Stimulated activated CD8-positive, alpha-beta memory T cell treated with anti-CD3 and anti-CD28 coated beads, Interleukin-7, amount 100 ng/mL, for 48 hours (primary cell): ENCODE measurements at places on chromosomes 11 and 22.
A peak's percentile ranks its signal among the peaks of the same experiment; 100 is the strongest.

DNA sequence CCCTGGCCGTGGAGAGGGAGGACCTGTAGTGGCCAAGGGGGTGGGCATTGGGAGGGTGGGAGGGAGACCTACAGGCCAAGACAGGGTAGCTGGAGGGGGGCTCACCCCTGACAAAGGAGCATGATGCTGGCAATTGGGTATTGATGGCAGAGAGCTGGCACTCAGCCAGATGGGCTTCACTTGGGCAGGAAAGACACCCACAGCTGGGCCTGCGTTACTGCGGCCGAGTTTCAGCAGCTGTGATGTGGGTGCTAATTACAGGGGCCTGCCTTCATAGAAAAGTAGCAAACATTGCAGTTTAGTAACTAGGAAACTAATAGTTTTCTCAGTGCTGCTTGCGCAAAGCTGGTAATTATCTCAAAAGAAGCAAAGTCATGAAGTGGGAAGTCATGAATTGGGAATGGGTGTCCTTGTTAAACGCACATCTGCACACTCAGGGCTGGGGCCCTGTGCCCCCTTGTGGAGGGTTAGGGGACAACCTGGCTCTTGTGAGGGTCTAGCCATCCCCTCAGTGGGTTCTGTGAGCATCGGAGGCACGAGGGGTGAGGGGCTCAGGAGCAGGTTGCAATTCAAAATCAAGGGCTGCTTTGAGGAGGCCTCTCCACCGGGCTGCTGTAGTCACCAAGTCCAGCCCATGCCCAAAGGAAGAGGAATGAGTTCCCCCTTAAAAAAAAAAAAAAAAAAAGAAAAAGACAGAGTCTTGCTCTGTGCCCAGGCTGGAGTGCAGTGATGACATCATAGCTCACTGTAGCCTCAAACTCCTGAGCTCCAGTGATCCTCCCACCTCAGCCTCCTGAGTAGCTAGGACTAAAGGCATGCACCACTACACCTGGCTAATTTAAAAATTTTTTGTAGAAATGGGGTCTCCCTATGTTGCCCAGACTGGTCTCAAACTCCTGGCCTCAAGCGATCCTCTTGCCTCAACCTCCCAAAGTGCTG lies 24.4 kb upstream of the TXNRD2 start:
- DNase-seq, result no peak

DNA sequence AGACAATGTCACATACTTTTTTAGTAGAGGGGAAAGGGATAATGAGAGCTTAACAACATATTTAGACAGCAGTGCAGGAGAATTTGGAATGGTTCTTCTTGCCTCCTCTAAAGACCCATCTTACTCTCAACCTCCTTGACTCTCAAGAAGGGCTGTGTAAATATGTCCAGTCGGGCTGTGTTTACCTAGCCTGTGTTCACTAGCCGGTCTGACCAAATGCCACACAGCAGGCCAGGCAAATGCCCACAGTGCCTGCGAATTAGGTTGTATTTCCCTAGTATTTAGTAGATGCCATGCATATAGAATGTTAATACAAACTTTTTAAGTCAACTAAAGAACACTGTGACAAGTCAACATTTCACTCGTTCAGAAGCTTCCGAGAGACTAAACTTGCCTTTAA lies 51.4 kb upstream of the MTMR2 start:
- DNase-seq, result no peak

GRCh38 chr11:61639816-61640443 lies 40.3 kb upstream of the DAGLA start:
- DNase-seq, result no peak

DNA sequence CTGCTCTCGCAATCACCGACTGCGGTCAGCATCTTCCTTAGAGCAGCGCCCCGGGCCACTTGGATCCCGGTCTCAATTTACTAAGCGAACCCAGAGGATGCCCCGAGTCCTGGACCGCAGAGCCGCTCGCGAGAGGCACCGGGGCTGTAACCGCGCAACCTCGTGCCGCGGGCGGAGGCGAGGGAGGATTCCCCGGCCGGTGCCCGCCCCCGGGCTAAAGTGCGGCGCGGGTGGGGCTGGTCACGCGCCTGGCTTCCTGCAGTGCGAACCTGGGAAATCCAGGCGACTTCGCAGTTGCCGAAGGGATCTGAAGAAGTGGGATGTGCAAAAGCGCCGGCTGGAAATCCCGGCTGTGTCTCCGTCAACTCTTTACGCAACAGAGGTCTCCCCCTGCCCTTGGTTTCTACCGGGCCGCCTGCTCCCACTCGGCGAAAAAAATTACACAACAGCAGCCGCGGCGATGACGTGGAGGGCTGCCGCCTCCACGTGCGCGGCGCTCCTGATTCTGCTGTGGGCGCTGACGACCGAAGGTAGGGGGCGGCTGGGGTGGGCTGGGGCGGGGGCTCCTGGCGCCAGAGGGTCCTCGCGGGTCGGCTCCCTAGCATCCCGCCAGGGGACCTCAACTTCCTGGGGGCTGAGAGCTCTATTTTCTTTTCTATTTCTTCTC lies at the start of gene NCR3LG1:
Gene NCR3LG1, plus strand, starts transcription at position 291 of the 667 bp plus-strand sequence. Its CDS starts 170 bp downstream, at position 461.
- peak; percentile 43 for DNase-seq

GRCh38 chr22:47994601-47995263 lies 1232.3 kb downstream of the TBC1D22A start:
- no peak for DNase-seq

GRCh38 chr11:126181939-126182730 lies 29.3 kb downstream of the RPUSD4 start:
- no peak for DNase-seq

DNA sequence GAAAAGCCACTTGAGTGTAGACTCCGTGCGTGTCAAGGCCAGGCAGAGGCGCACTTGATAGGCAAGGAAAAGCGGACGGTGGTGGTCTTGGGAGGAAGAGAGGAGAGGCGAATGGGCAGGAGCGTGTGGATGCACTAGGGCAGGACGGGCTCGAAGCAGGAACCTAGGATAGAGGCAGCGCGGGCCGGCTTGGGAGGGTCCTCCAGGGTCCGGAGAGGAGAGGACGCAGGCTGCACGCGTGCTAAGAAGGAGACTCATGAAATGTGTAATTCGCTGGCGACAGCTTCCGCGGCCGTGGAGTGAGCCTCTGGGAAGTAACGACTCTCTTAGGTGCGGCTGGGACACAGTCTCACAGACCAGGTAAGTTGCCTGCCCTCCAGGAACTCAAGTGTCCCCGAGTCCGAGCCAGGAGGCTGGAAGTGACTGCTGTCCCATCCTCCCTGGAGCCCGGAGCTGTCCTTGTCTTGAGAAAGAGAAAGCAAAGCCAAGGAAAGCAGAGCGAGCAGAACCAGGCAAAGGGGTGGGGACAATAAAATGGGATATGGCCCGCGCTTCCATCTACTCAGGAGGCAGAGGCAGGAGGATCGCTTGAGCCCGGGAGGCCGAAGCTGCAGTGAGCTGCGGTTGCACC lies 874 bp upstream of the IL17RA start:
- DNase-seq, result no peak

GRCh38 chr11:95503047-95503446 lies 272.0 kb upstream of the SESN3 start:
- no peak for DNase-seq

GRCh38 chr11:101860696-101861427 lies 53.9 kb upstream of the CEP126 start:
- no peak for DNase-seq

GRCh38 chr11:97990162-97990920 lies 1030.4 kb upstream of the CNTN5 start:
- no peak for DNase-seq
